GOT3 (cell line): ENCODE measurements at places on chromosomes 7 and 10.

DNA sequence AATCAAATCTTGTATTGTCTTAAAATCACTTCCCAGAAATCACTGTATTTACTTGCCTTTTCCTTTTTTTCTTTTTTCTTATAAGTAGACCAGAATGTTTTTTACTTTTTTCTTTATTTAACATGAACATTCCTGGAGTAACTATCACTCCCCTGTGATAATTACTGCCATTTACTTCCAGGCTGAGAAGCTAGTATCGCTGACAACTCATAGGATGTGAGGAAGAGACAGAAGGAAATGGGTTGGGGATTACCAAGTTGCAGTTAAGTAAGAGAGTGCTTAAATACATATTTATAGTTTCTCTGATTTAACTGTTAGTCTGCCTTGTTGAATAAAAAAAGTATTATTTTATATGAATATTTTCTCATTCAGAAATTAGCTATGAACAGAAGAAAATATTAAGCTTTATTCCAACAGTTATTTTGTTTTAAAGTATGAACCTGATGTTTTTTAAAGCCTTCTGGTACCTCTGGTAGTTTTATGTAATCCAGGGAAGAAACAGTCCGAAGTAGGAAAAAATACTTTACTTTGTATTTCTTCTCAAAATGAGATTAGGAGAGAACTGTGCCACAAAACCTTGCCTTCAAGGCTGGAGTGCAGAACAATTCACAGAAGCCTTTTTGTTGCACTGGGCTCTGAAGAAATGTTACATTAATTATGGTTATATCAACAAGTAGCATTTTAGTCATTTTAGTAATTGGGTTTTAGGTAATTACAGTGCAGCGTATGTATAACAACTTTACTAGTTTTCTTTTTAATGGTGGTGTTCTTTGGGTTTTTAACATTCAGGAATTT lies 72.8 kb downstream of the SHOC2 start:
- DNase-seq = no peak

DNA sequence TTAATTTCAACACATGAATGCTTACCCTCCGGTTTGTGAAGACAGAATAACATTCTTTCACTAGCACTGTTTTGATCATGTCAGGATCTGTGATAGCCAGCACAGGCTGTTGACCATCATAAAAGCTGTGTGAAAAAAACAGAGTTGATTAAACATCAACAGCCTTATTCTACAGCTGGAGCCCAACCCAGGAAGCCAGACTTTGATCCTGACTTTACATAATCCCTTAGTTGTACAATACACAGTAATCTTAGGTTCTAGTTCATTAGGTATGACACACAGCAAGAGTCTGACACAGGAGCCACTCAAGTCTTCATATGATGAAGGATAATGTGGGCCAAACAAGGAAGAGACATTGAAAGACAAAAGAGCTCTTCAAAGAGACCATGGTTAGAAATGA lies 11.4 kb downstream of the CYP3A4 start:
- DNase-seq = no peak

DNA sequence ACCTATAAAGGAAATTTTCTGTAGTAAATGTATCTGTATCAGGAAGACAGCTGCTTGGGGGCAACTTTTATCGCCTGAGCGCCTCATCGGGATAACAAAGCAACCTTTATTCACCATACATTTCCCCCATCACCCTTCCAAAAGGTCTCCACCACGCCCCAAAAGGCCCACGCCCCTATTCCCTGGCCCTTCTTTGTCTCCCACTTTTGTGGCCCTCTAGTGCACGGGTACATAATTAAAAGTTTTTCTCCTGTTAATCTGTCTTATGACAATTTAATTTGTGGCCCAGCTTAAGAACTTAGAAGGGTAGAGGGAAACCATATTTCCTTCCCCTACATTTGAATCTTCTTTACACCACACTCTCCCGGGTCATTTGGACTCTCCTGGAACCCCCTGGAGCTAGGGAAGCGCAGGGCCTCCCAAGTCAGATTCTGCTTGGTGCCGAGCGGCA lies 625 bp downstream of the RP9 start:
- DNase-seq = no peak

DNA sequence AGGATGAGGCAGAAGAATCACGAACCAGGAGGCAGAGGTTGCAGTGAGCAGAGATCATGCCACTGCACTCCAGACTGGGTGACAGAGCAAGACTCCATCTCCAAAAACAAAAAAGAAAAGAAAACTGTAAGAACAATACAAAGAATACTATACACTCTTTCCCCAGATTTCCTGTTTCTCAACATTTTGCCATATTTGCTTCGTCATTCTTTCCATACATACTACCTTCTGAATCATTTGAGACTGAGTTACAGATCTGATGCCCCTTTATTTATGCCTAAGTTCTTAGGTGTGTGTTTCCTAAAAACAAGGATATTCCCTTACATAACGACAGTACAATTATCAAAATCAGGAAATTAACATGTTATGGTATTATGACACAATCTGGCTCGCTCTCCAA lies 168.4 kb upstream of the CELF2 start:
- DNase-seq = no peak

DNA sequence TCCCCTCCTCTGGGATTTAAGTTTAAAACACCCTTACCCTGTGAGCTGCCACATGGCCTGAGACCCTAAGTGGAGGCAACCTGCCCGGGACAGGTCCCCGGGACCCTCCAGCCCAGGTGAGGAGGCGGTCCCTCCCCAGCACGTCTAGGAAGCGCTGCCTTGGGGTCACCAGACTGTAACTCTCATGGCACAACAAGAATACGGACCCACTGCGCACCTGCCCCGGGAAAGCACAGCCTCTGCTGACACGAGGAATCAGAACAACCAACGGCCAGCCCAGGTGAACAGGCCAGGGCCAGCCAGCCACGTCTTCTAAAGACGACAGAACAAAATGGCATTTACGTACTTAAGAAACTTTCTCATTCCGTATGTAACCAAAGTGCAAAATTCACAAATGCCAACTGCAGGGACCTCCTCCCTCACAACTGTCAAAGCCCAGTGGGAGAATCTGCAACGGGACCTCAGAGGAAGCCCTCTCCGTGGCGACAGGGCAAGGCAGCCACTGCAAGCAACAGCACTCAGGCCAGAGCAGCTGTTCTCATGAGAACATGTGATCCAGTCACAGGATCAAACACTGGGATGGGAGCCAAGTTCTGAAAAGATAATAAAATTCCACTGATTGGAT lies 208.4 kb downstream of the DIP2C start:
- DNase-seq = no peak

- DNase-seq = no peak
These were observed 258.3 kb downstream of the SNX13 start for GRCh38 chr7:17681965-17682364.

DNA sequence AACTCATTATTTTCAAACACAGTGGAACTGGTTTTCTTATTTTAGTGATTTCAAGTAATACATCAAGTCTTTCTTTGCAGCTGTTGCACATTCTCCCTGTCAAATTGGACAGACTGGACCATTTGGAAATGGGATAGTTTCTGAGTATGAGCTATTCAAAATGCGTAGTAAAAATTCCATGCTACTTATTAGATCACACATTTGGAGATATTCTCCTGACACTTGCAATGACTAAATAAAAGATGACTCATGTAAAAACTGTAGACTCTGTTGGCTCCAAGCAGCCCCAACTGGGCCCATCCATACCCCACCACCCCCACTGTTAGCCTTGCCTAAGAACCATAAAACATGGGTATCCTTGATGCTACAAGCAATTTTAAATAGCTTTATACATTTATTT lies 25.9 kb upstream of the BICC1 start:
- no peak for DNase-seq

GRCh38 chr7:11434366-11434765 lies 397.6 kb downstream of the THSD7A start:
- DNase-seq = no peak

- DNase-seq = no peak
These were observed 52.8 kb downstream of the HHEX start for GRCh38 chr10:92742331-92743228.

DNA sequence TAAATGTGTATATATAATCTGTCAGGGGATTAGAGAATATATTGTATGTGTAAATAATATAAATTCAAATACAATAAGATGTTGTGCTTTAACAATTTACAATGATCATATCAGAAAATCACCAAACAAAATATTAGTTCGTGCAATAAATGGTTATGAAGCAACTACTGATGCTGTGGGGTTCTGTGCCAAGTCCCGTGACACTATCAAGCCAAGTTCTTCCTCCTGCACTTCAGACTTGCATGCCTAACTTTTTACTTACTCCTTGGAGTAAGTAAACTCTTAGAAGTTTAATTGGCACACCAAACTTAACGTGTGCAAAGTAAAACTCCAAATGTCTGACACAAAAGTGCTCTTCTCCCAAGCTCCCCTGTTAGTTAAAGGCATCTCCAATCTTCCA lies 26.5 kb upstream of the TMEM254 start:
- no peak for DNase-seq

DNA sequence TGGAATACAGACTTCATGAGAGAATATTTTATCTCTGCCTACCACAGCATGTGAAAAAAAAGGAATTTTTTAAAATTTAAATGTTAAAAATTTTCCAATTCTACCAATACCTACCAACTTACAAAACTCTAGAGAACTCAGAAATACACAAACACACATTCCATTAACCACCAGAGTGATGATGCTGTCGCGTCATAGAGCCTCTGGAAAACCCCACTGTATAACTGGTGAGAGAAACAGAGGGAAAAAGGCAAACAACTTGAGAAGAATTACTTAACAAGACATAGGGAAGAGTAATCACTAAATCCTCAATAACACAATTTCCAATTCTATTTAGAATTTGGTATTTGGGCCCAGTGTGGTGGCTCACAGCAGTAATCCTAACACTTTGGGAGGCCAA lies 6.2 kb upstream of the SPOCK2 start:
- no peak for DNase-seq

GRCh38 chr7:151435103-151435916 lies 4.6 kb downstream of the CRYGN start:
- no peak for DNase-seq

DNA sequence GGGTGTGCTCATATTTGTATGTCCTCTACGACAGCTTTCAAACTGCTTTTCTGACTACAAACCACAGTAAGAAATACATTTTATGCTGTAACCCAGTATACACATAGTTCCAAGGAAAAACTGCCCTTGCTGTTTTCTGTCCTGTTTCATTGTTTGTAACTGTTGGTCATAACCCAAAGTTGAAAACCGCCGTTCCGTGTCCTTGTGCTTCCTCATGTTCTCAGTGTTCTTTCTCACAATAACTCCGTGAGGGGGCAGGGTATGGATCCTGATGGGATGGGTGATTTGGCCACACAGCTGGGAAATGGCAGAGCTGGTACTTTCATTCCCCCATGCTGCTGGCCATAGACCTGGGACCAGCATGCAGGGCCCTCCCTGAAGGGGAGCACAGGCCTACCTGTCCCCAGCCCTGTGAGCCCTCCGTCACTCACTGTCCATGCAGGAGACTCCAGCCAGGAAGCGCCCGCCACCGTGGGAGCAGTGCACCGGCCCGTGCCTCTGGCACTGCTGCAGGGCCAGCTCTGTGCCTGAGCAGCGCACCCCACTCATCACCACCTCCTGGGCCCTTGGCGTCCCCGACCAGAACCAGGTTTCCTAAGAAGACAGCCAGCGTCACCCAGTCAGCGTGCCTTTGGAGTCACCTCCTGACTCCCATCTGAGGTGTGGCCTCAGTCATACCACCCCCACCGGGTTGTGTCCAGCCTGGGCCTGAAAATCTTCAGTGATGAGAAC lies 12.7 kb downstream of the LOXL4 start:
- DNase-seq = no peak

DNA sequence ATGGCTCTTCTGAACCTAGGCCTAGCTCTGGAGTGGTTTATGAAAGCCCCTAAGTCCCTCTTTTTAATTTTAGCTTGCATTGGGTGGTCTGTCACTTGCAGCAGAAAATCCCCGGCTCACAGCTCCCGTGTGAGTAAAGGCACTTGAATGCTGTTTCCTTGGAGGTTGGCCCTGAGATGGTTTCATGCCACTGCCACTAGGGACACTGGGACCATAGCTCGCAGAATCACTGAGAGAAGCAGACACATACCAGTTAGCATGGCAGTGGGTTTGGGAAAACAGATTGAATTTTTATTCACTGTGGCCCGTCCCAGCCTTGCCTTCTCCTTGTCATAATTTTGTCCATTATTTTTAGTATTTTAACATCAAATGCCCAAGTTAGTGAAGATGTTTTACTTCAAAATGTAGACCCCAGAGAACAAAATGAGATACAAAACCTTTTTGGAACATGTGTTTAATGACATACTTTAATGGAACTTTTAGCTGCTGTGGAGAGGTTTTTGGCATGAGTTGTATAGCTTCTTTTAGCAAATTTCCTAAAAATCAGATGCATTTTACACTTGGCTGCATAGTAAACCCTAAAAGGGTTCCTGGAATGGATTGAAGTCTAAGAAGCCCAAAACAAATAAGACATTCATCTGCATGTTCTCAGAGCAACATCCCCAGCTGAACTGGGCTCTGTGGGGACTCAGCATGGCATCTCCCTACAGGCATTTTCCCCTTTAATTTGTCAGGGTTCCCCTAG lies 259.7 kb upstream of the PITRM1 start:
- no peak for DNase-seq

DNA sequence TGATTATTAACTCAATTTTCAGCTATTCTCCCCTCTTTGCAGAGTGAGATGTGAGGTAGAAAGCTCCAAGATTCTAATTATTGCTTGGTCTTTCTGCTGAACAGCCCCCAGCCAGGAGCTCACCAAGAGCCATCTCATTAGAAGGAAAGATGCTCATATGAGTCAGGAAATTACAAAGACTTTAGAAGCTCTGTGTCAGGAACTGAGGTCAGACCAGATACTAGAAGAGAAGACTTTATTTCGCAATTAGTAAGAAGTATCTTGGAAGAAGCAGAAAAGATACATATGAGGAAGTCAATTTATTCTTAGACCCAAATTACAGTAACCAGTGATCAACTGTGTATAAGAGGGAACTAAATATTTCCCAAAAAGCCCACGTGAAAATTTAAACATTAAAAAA lies 626.9 kb downstream of the ZWINT start:
- no peak for DNase-seq

DNA sequence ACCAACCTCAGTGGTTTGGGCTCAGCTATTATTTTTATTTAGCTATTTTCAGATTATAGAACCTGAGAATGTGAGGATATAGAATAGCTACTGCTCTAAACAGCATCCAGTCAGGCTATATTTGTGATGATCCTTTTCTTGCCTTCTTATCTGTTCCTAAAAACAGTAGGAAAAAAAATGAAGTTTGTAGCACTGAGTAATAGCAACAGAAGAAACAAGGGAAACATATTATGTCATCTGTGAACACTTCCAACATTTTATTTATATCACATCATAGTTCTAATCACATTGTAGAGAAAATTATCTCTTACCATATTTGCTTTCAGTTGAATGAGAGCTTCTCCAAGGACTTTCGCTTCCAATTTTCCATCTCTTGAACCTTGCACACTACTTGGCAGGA lies 229.6 kb upstream of the PTPRZ1 start:
- no peak for DNase-seq
